NCI-H524 (cell line): ENCODE measurements at places on chromosomes 3 and 15.

GRCh38 chr3:180959691-180960090 lies 29.8 kb downstream of the DNAJC19 start:
- no peak for DNase-seq

DNA sequence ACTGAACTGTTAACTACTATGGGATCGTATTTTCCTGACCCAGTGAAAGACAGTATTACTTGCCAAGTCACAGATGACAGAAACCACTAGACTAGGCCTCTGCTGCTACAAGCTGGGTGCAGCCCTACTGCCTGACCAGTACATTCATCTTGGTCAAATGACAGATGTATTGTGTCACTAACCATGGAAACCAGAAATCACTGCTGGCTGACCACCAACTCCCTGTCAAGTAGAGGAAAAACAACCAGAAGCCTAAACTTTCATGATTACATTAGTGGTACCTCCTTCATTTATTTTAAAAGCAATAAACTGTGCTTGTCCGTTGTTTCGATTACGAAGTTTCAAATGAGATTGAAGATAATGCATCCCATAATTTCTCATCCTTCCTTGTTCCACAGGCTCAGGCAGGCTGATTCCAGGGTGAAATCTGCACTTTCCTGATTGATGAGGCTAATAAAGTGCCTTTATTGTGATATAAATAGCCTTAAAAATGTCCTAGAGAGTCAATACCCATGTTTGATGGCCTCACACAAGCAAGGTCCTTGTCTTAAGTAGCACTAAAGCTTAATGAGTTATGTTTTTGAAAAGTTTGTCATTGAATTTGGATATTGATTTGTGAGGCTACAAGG lies 309.7 kb downstream of the LSAMP start:
- no peak for DNase-seq

DNA sequence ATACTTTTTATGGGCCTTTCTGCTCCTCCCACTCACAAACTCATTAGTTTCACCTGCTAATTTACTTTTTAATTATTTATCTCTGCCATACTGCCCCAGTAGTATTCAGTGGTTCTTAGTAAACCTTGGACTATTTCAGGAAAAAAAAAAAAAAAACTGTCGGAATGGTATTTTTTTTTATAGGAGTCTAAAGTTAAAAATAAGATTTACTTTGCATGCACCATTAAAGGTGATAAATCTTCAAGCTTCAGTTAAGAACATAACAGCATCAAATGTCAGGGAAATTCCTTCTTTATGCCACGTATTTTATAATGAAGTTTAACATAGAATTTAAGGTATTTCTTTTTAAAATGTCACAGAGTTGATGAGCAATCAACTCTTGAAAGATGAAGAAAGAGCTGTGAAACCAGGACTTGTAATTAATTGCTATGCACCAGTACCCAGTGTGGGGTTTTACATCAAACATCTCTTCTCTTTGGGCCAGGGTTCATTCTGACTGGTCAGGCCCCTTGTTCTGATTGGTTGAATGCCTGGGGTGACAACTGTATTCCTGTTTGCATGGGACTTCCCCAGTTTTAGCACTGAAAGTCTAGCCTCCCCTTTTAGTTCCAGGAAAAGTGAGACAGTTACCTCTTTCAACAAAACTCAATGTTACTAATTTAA lies 40.3 kb upstream of the PTPRG start:
- DNase-seq = no peak

DNA sequence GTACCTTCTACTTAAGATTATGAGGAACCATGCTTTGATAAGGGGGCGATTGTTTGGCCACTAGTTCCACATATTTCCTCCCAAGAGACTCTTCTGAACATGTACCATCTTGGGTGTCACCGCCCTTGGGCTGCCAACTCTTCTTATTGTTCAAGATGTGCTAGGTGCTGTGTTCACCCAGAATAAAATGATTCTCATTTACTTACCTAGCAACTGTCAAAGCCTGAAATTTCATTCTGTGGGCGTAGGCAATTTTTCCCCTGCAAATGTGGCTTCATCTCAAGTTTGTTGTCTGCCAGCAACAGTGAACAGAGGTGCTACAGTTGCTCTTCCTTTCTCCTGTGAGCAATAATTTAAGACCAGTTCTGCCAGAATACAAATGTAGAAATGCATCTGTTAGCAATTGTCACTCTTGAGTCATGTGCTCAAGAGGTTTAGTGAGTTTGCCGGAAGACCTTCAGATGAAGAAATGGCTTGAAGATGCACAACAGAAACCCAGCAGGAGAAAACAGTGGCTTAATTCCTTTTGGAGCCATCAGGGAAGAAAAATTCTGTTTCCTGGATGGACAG lies 41.3 kb upstream of the RARB start:
- DNase-seq = no peak

DNA sequence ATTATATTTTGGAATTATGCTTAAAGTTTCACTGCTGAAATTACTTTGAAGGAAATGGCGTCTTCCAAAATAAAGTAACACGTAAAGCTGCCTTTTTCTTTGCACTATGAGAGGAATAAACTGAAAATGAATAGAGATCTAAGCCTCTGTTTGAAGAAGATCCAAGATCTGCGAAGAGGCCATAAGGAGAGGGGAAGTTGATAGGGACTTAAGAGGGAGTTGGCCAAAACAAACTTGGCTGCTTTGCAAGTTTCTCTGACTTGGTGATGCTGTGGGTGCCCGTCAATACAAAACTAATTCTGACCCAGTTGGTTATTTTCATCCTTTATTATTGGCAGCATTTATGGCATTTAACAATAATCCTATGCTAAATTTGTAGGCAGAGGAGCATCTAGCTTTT lies 190.2 kb upstream of the GBE1 start:
- no peak for DNase-seq

DNA sequence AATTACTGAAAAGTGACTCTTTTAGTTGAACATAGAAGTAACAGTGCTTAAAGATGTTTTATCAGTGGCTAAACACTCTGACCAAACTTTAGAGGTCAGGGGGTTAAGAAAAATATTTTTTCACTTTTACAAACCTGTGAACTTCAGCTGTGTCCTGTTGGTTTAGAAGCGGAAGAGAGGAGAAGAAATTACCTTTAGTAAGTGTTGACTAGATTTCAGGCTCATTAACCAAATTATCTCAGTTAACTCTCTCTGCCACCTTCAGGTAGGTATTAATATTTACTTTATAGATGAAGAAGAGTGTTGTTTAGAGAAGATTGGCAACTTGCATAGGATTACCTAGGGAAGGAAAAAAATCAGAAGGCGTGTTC lies 151.9 kb upstream of the CMC1 start:
- no peak for DNase-seq

DNA sequence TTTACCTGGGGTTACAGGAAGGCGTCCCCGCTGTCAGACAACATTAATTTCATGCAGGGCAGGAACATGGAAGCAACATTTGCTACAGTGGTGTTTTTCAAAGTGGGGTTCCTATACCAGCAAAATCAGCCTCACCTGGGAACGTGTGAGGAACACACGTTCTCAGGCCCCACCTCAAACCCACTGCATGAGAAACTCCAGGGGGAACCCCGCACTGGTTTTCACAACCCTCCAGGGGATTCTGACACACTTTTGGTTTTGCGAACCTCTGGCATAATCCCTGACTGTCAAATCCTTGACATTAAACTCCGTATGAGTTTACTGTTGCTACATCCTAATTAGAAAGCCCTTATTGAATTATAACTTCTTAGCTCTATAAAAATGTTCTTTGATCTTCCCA lies 127.7 kb downstream of the LRRK1 start:
- no peak for DNase-seq

DNA sequence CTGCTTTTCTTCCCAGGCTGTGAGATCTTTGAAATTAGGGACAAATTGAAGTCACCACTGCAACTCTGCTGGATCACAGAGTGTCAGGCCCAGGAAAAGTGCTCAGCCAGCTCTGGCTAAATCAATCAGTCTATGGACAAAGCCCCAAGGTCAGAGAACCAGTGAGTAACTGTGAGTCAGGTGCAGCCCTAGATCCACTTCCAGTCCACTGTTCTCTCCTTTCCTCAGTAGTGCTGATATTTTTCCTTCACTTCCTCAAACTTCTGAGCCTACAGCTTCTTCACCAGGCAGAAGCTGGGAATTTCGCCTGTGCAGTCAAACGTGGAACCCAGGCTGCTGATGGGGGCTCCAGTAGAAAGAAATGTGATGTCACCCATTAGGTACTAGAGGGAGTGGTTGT lies 75.1 kb upstream of the TRIM42 start:
- DNase-seq = no peak

GRCh38 chr15:20358066-20358778 lies 183.4 kb downstream of the GOLGA6L6 start:
- no peak for DNase-seq

GRCh38 chr3:35653347-35653746 lies 14.0 kb downstream of the ARPP21 start:
- DNase-seq = no peak

- DNase-seq = no peak
These were observed 28.7 kb downstream of the SIDT1 start for GRCh38 chr3:113560831-113561623.

- DNase-seq = no peak
These were observed 71.7 kb downstream of the P3H2 start for GRCh38 chr3:190048932-190049441.

- no peak for DNase-seq
These were observed 32.7 kb upstream of the MAP3K13 start for GRCh38 chr3:185330238-185330637.

DNA sequence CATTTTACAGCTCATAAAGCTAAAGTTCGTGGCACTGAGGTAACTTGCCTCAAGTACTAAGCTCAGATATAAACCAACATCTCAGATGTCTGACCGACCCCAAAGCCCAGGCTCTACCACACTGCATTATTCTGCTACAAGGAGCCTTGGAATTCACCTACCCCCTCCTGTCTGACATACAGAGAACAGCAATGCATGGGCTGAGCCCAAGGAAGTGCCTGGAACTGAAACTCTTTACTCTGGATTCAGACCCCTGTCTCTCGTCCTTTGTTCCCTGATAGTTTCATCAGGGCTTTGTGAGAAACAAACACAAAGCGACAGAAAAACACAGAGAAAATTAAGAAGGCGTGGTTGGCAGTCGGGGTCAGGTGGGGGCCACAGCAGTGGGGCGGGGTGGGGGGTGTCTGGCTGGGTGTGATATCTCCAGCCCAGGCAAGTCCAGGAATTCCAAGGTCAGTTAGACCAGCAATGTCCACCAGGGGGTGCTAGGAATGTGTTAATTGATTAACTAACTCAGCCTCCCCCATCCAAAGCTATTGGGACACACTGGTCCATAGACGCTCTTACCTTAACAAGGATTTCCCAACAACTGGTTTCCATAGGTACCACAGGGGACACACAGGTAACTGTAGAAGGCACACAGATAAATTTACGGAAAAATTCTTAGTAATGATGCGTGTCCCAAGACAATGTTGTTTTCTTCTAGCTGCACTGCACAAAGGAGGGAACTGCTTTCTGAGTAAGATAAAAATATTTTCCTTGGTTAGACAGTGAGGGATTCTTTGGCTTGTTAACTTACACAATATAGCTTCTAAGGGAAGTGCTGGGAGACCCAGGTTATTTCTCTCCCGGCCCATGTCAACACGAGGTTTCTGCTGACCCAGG lies 18.8 kb upstream of the SSUH2 start:
- peak; percentile 63 for DNase-seq

DNA sequence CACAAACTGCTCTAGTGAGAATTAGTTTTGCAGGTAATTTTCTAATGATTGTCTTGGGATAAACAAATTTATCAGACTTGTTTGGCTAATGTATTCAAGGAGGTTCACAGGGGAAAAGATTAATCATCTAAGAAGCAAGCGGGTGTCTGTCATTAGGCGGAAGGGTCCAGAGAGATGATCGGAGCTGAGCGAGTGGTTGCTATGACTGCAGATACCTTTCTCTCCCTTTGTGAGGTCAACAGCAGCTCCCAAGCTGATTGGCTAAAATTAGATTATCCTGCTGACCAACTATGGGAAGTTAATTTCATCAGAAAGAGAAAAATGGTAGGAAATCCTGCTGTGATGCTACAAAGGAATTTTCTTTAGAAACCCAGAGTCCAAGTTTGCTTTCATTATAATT lies 276.0 kb downstream of the SOX2 start:
- no peak for DNase-seq

DNA sequence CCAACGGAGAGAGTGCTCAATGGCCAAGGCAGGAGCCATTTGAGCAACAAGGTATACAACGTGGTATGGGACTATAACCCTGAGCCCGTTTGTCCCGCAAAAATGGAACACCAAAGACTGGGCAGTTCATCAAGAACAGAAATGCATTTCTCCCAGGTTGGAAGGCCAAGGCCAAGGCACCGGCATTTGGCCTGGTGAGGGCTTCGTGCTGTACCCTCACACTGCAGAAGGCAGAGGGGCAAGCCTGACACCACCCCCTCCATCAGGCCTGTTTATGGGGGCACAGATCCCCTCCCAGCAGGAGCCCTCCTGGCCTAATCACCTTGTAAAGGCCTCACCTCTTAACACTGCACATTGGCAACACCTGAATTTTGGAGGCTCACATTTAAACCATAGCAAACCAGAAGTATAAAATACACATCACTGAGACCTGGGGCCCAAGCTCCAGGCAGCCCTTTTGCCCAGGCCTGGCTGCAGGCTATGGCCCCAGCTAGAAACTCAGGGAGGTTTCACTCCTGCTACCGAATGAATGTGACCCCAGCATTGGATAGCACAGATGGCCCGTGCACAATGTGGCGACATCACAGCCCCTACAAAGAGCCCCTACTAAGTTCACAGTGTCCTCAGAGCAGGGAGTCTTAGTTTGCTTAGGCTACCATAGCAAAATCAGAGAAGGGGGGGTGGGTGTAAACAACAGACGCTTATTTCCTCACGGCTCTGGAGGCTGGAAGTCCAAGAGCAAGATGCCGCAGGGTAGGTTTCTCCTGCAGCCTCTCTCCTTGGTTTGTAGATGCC lies 47.1 kb downstream of the KLF15 start:
- no peak for DNase-seq

DNA sequence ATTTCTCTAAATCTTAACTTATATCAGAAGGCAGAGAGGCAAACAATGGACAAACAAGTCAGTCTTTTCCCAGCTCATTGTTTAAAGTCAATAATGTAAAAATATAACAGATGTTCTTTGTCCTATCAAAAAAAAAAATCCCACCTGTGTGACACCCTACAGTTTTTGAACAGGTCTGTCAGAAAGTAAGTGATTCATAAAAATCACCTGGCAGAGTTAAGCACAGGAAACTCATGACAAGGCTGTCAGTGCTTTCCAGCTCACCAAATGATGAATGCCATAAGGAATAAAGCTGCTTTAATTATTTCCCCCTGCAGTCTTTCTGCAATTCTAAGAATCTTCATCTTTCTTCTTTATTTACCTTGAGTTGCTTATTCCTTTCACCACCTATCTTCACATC lies 30.3 kb downstream of the ROBO1 start:
- no peak for DNase-seq

GRCh38 chr15:39625856-39626255 lies 45.0 kb downstream of the THBS1 start:
- no peak for DNase-seq

- no peak for DNase-seq
These were observed 52.7 kb downstream of the NSMCE3 start for GRCh38 chr15:29216955-29217354.

GRCh38 chr15:72774696-72775383 lies 8.7 kb downstream of the ADPGK start:
- DNase-seq = no peak
